ENCODE measurements at places on chromosomes 11 and 22.

DNA sequence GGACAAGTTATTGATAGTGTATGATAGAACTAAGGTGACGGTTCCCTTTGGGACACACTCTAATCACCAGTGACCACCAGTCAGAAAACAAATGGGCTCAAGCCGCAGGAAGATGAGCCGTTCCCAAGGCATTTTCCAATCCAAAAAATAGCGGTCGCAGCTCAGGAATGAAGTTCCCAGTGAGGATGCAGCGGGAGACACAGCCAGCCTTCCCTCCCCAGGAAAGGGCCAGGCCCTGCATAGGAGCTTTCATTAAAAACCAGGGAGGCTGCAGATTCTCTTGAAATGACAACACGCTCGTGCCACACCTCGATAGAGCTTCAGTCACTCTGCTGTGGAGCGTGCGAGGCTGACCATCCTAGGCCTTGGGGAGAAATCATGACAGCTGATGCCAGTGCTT is 65.8 kb upstream of the WNT7B start:
- no peak for DNase-seq

- no peak for DNase-seq
These were observed 7.8 kb downstream of the SOX10 start for GRCh38 chr22:37976547-37976946.

DNA sequence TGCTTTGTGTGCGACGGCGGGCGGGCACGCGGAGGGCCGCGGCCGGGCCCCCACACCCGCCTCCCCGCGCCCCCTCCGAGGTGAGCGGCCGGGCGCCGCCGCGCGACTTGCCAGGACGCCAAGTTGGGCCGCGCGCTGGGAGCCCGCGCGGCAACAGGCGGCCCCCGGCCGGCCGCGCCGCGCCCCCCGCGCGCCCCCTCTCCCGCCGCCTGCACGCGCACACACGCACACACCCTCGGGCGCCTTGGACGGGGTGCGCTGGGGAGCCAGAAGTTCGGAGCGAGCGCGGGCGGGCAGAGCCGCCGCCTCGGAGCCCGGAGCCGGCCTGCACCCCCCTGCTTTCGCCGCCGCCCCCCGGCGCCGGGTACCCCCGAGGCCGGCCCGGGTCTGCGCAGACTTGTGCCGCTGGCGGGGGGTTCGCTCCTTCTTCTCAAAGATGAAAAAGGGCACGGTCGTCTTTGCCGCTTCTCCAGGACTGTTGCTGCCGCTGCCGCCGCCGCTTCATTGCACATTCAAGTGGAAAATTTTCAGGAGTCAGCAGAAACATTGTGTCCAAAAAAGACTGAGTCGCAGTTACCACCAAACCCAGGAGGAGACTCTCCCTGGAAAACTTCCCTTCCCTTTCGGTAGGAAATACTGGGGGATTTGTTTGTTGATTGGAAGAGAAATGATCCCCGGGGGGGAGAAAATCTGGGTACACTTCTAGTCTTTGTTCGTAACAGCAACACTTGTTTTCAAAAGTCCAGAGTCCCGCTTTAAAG is 895 bp downstream of the TEAD1 start:
- no peak for DNase-seq

- peak; percentile 99 for DNase-seq
These were observed 38.6 kb upstream of the LMO2 start for GRCh38 chr11:33930317-33931021.
